ENCODE measurements at places on chromosomes 6 and 20.

GRCh38 chr20:44587035-44587980, 4.9 kb downstream of the PKIG start:
- no peak for DNase-seq

- no peak for DNase-seq
Measured at GRCh38 chr6:31831350-31832215, 4.0 kb downstream of the HSPA1B start.

DNA sequence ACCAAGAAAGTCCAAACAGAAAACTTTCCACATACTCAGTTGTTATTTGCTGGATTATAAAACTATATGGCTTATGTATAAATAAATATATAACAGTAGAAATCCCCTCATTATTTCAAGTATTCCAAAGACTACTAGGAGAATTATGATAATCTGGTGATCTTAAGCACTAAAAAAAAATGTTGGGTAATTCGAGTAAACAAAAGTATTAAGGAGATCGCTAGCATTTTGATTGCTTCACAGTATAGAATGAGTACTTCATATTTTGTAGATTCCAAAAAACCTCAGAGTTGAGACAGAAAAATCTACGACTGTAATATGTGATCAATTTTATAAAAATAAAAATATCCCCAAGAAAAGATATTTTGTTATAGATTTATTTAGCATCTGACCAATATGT, 236.4 kb upstream of the TENT5A start:
- DNase-seq: no peak

DNA sequence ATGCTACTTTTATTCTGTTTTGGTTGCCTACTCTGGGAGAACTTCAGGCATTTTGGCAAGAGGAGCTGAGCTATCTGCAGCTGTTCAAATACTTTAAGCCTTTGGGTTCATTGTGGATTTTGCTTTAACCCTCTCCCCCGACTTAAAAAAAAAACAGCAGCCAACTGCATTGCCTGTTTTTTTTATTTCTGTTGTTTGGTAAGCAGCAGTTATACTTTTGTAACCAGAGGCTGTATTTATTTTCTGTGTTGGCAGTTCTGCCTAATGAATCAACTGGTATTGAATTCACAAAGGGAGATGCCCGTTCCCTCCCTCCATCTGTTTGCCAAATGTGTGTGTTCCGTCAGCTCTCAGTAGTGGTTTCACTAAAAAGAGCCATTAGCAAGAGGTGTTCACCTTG, 484.0 kb downstream of the UTRN start:
- no peak for DNase-seq

DNA sequence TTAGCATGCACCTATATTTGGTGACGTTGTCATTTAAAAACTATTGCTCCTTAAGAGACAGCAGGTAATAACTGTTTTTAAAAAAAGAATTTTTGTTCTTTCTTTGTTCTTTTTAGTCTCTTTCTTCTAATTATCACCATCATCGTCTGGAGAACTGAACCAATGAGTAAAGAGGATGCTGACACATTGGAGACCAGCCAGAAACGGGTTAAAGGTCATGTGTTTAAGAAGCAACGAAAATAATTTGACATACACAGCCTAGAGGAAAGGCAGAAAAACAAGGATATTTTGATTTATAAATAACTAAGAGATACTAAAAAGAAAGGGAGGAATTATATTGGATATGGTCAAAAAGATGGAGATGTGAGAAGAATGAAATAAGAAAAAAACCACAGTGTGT, 19.2 kb upstream of the FYN start:
- no peak for DNase-seq

DNA sequence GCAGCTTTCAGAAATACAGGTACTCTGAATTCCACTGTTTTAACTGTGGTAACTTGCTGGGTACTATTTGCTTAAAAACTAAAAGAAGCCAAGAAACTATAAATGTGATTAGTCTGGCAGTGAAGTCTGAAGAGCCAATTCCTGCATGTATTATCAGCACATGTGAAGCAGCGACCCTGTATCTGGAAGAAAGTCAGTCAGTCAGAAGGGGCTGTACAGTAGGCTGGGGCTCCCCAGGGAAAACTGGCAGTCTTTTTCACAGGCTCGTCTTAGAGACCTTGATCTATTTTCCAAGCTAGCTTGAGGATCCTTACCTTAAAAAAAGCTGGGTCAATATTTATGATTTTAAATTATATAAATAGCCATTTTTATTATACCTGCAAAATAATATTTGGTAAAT, 104.9 kb downstream of the PDSS2 start:
- no peak for DNase-seq

DNA sequence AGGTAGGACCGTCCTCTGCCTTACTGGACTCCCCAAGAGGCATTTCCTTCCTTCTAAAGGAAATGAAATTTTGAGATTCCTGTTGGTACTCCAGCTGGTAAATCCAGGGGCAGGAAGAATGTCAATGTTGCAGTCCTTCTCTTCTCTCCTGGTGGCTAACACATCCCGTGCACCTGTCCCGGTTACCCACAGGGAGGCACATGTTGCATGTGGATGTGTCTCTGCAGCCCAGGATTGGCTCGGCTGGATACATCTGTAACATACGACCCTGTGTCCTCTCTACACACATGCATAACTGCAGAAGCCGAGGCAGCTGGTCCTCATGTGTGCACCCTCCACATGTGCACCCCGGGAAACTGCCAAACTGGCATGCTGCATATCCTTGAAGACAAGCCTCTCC, 1.3 kb upstream of the LRFN2 start:
- DNase-seq: no peak

GRCh38 chr20:40397467-40397866, 291.6 kb downstream of the MAFB start:
- no peak for DNase-seq

GRCh38 chr6:117167520-117168271, 97.7 kb upstream of the VGLL2 start:
- no peak for DNase-seq

DNA sequence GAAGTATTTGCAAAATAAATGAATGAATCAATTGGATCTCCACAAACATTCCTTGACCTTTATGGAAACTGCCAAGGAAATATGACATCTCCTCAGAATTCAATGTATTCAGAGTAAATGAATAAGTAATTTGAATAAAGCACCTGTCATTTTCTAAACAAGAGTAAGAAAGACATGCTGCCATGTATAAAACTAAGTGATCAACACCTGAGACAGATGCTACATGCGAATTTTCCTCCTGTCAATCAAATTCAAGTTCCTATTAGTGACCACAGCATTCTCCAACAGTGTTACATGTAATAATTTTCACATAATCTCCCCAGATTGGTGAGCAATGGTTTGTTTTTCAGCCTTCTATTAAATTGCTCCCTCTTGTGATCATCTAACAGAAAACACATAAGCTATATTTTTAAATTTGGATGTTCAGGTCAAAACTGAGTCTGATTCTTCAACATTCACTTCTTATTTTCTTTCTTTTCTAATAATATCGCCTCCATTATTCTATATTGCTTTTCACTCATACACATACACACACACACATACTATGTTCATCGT, 163.2 kb upstream of the RNF217 start:
- no peak for DNase-seq

- DNase-seq: no peak
Measured at GRCh38 chr6:30591008-30591407, 19.8 kb downstream of the ABCF1 start.

DNA sequence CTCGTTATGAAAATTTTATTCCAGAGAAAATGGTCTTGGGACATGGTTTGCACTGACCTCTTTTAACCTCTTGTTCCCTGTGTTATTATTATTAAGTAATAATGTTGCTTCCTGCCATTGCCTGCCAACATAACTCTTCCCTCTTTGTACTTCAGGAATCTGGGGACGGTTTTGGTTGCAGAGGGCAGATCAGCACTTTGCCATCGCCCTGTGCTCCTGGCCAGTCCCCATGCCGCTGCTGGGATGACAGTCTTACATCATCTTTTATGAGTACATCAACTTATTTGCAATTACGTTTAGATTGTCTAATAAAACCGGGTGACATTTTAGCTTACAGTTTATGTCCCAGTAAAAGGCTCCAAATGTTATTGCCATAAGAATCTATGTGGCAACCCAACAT, 157.2 kb downstream of the CDH26 start:
- no peak for DNase-seq

GRCh38 chr20:25525867-25526266, 59.5 kb downstream of the NINL start:
- DNase-seq: no peak

DNA sequence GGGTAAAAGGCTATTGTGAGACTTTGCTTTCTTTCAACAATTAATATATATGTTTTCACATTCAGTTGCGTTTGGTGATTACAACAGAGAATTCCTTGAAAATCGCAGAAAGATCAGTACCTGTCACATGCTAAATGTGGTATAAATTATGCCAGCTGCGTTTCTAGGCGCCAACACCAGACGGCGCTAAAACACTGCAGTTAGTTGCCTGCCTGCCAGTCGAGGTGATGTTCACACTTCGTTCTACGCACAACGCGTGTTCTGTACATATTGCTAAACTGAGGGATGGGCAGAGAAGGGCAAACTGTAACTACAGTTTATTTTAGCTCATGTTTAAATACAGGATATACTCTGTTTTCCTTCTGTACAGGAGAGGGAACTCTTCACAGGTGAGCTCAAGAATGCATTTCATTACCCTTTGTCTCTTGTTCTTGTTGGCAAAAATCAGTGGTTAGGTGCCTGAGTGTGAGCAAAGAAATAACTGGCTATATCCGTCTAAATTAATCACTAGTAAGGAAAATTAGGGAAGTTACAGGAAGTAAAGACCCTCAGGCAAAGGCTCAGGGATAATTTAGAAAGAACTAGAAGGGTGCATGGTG, 100.1 kb upstream of the RGS17 start:
- no peak for DNase-seq

- DNase-seq: no peak
Measured at GRCh38 chr20:2741463-2741862, 48.9 kb downstream of the EBF4 start.

Measured in SK-N-MC (cell line).